Activated naive CD8-positive, alpha-beta T cell treated with anti-CD3 and anti-CD28 coated beads for 36 hours (primary cell): ENCODE measurements at places on chromosomes 6 and 20.

GRCh38 chr6:121885399-121886152 is 450.1 kb downstream of the GJA1 start:
- DNase-seq, result no peak

GRCh38 chr6:7640607-7641577 is 50.9 kb downstream of the SNRNP48 start:
- no peak for DNase-seq

- no peak for DNase-seq
These were observed 1.7 kb downstream of the NAPB start for GRCh38 chr20:23419657-23419994.

- no peak for DNase-seq
These were observed 58.4 kb upstream of the ARMH2 start for GRCh38 chr6:24856901-24857670.

DNA sequence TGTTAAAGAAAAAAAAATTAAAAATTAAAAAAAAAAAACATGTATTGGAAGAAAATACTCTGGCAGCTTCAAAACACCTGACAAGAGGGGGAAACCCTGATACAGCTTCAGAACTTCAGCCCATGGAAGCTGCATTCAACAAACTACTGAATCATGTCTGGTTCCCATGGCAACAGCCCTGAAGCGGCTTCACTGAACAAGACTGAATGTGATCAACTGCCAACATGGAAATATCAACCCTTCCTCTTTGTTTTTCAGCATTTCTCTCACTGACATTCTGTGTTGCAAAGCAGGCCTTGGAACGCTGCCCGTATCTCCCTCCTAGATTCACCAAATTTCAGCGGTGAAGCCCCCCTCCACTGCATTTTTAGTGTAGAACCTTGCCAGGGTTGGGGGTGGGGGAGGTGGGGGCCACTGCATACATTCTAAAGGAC is 91.3 kb upstream of the SHLD1 start:
- peak; percentile 40 for DNase-seq
